ENCODE measurements at places on chromosomes 5 and 9. TPM values are rescaled to one million over a fixed set of nuclear protein-coding genes. Genes with fewer than 3 reads are reported as not detected.

Gene CDH10
- 0.65 TPM for total RNA-seq

DNA sequence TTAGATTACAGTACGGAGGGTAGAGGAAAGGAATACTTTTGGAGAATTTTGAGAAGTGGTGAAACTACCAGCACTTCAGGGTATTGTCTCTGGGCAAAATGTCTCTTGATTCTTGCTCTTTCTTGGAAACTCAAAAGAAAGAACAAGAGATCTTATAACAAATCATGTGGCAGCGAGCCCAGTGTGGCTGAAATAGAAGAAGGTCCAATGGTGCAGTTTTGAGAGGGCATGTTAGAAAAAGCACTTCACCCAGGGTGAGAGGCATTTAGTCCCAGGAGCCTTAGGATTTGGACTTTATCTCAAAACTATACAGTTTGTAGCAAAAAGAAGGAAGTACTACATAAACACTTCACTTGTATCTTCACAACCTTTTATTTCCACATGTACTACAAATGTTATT lies 39.4 kb downstream of the NNT start:
- DNase-seq: no peak

Gene RGMB
- total RNA-seq: 33.8 TPM

DNA sequence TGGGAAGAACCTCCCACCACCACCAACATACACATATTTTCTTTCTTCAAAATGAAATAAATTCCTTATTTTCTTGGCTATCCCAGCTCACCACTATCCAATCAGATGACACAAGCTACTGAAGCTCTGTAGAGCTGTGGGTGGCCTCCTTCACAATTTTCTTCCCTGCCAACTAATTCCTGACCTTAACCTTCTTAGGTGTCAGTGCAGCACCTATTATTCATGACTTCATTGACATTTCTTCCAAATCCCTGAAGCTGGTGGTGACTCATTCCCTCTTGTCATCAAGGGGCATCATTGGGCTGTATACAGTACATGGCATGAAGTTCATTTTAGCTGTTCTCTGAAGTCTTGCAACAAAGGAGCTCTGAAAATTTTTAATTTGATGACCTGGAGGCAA lies 42.0 kb upstream of the ADRA1B start:
- no peak for DNase-seq

Gene SLC1A3
- 8.5 TPM for total RNA-seq

DNA sequence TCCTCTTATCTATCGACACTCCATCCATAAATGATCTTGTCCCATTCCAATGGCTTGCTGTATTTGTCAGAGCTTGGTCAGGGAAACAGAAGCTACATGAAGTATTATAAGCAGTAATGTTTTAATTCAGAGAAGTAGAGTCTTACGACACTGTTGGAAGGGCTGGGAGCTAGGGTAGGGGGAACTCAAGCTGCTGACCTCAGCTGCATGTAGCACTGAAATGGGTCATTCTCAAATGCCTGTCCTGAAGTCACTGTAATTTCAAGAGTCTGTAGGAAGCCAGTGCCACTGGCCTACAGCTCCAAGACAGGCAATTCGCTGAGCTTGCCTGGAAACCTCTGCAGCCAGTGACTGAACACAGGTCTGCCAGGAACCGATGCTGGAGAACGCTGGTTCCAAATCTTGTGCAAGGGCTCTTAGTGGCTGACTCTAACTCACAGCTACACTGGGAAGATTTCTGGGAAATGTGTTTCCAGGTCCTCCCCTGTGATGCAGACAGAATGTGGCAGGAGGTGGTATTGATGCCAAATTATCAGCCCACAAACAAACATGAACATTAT lies 532.4 kb downstream of the CCDC171 start:
- DNase-seq: no peak

DNA sequence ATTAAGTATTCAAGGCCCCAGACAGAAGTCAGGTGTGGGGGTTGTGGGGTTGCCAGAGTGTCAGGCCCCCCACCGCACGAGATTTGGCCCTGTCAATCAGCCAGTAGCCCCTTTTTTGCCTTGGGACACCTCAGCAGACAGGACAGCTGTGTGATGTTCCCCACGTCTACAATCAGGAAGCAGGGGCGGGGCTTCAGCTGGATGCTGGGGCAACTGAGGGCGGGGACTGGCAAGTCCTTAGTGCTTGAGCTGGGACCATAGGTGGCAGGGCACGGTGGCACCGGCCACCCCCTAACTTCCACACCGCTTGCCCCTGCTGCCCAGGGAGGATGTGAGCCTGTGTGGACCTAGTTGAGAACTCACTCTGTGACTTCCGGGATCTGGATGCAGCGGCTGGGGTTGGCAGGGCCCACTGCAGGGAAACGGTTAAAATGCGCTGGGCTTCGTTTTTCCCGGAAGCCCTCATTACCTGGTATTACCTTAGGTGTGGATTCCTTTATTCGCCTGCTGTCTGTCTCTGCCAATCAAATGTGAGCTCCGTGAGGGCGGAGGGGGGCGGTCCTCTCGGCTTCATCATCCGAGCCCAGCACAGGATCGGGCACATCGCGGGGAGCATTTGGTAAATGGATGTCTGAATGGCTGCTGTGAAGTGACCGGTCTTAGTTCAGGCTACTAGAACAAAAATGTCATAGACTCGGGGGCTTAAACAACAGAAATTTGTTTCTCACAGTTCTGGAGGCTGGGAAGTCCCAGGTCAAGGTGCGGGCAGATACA lies 7.5 kb upstream of the GTF3C5 start:
- DNase-seq: no peak

GRCh38 chr5:81751836-81752643 lies 1.1 kb upstream of the SSBP2 start:
- DNase-seq: peak; percentile 75

DNA sequence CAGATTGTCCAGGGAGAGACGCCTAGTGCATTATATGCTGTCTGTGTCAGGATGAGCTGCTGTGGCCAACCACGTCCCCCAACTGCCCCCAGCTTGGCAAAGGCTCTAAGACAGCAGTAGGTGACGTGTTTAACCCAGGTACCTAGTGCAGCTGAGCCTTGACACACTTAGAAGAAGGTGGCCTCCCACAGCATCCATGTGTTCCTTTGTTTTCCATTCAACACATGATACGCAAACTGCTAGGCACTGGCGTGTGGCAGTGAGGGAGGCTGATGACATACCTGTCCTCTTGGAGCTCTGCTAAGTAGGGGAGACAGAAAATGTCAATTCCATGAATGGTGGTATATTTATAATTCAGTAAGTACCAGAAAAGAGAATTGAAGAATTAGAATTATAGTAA lies 291.7 kb downstream of the NR3C1 start:
- DNase-seq: no peak

GRCh38 chr9:1005043-1005667 lies 28.7 kb downstream of the DMRT3 start:
- DNase-seq: peak; percentile 61

DNA sequence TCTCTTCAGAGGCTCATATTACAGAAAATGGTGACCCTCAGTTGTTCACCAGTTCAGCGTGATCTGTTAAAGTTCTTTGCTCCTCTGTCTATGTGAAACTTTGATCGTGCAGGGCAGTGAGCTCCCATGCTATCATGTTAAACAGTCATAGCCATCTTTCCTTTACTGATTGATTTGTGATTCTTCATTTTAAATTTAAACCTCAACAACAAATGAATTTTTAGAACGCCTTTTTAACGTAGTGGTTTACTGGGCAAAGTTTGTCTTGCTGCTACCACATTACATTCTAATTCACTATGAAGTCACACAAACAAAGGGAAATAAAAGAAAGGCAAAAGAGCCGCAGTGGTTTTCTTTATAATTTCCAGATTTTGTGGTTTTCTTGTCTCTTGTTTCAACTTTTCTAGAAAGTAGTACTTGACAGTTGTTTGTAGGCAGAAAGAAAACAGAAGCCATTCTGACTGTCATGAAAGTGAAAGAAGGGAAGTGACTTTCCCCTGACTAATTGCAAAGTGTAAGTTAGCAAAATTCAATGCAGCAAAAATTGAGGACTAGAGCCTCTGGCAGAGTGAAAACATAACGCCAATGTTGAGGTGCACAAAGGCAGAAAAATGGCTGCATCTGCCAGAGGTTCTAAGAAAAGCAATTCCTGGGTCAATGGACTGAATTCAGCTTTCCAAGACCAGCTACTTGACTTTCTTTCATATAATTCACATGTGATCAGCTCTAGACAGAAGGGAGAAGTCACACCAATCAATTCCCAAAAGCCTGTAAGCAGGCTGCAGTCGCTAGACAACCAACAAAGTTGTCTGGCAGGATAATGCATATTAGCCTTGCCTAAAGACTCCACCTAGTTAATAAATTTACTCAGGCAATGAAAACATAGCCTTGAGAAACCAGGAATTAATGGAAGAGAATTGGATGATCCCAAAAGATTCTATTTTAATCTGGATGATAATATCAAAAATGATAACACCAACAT lies 7.1 kb upstream of the IFNA6 start:
- DNase-seq: no peak

DNA sequence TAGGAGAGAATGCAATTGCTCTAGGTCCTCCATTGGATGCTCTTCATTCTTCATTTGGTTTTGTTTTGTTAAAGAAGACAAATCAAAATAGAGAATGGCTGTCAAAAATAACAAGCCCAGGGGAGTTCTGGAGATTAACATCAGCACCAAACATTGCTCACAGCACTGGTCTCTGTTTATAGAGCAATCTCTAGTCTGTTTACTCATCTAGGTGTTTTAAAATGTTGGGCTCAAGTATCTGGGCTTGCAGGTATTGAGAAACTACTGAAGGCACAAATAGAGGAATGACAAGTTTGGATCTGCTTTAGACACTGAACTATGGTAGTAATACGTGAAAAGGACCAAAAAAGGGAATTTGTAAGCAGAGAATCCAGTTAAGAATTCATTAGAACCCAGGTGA lies 77.0 kb upstream of the TMC1 start:
- no peak for DNase-seq

- no peak for DNase-seq
These were observed 21.6 kb downstream of the GAS1 start for GRCh38 chr9:86925686-86926085.

Gene PCDHB5
- total RNA-seq: 11.9 TPM

Gene LCN15
- total RNA-seq: not detected

Gene PCDHA1
- 0.19 TPM for total RNA-seq

- DNase-seq: peak; percentile 35
These were observed 430 bp upstream of the MSH3 start for GRCh38 chr5:80654054-80654390.

Gene SLCO6A1
- 0.51 TPM for total RNA-seq

GRCh38 chr5:95895251-95895650 lies 66.4 kb downstream of the ELL2 start:
- DNase-seq: peak; percentile 45

DNA sequence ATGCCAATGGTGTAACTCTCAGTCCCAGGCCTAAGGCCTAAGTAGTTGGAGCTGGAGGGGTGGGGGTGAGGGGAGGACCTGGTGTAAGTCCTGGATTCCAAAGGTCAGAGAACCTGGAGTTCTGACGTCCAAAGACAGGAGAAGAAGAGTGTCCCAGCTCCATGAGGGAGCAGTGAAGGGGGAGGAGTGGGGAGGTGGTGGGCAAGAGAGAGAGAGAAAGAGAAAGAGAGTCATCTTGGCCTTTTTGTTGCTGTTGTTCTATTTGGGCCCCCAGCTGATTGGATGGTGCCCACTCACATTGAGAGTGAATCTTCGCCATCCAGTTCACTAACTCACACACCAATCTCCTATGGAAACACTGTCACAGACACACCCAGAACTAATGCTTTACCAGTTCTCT lies 198.9 kb downstream of the DAB2IP start:
- no peak for DNase-seq

Gene MLANA
- not detected for total RNA-seq

Gene GABRA1
- not detected for total RNA-seq

DNA sequence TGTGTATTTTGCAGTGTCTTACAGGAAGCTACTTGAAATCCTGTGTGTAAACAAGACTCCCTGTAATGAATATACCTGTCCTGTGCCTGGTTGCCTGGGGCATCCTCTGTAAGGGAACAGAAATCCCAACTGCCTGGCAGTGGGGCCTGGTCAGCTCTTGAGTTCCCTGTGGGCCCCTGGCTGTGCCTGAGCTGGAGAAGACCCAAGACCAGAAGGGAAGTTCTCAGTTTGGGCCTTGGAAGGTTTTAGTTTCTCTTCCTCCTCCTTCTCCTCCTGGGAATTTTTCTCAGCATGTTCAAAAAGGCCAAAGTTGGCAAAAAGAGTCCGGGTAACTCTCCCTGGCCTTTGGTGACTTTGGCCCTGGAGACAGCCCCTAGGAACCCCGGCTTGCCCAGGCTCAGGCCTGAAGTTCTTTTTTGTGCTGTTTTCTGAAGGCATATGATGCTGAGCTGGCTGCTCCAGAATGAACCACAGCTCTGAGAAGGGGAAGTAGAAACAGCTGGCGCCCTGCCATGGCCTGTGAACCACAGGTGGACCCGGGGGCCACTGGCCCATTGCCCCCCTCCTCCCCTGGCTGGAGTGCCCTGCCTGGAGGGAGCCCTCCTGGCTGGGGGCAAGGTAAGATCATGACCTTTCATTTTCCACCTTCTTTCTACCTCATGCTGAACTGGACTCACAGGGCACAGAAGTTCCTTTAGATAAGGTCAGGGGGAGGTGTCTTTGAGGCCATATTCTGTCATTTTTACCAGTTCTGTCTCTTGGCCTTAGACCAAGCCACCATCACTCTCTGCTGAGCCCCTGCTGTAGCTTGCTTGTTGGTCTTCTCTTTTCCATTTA lies 5.8 kb downstream of the TMEM268 start:
- no peak for DNase-seq

Gene GIN1
- total RNA-seq: 42.0 TPM

DNA sequence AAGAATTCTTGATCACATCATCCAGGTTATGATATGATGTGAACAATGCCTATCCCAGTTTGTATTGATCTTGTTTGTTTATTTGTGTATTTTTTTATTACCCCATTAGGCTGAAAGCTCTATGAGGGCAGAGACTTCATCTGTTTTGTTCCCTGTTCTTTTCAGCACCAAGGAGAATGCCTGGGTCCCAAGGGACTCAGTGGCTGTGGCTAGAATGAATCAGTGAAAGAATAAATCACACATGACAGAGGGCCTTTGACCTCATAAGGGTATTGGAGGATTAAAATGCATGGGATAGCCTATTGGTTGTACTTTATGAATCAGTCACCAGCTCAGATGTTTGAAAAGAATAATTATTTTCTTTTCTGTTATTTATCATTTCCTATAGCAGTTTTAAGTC lies 292.2 kb downstream of the GAS1 start:
- DNase-seq: no peak

GRCh38 chr9:6197330-6197729 lies 18.3 kb upstream of the IL33 start:
- peak; percentile 63 for DNase-seq
